ENCODE measurements at places on chromosomes 12 and 14.
A peak's percentile ranks its signal among the peaks of the same experiment; 100 is the strongest.

DNA sequence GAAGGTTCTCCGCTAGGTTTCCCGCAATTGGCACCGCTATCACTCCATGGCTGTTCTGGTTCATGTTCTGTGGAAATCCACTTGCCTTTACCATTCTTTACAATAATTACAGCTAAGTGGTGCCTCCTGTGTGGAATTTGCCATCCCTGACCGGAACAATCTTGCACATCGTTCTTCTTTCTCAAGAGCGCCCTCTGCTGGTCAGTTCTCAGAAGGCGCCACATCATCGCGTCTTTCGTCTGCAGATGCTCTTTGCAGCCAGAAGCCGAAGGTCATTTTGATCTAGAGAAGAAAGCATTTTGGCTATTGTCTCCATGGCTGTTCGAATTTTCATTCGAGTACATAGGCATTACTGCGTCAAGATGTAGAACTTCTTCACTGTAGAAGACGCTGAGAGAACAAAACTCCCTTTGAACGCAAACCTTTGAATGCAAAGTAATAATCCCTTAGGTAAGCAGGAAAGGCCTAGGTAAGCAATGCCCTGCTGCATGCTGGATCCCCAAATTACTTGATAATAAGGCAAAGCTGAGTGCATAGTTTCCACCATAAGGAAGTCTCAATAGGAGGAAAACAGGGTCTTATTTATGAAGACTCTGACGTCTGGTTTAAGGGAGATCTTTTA lies 10.1 kb upstream of the RTRAF start:
- peak; percentile 4 for DNase-seq

DNA sequence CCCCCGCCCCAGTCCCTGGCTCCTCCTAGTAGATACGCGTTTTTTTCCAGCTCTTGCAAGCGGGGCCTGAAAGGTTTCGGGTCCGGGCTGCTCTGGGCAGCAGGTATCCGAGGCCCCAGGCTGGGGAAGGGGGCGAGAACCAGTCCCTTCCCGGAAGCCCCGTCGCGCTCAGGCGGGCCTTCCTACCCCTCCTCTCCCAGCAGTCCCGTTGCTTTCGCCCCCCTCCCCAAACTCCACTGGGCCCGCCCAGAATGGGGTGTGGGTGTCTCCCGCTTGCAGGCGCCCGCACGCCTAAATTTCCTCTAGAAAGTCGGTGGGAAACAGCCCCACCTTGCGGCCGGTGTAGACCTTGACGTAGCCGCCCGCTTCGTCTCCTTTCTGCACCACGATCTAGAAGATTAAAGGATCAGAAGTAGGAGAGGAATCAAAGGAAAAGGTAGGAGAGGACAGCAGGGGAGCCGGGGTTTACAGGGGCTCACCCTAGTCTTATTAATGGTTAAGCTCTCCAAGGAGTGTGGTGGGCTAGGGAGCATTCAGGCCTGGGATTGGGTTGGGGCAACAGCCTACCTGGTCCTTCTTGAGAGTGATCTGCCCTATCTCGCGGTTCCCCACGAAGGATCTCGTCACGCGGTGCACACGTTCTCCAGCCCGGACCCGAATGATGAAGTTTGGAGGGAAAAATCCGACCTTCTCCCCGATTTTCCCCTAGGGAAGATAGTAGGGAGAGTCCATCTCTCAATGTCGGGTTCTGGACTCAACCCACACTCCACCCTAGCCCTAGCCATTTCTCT lies 7.3 kb downstream of the STAC3 start:
- peak; percentile 73 for DNase-seq

- DNase-seq, result no peak
These were observed 125.3 kb downstream of the ESRRB start for GRCh38 chr14:76501156-76501720.

DNA sequence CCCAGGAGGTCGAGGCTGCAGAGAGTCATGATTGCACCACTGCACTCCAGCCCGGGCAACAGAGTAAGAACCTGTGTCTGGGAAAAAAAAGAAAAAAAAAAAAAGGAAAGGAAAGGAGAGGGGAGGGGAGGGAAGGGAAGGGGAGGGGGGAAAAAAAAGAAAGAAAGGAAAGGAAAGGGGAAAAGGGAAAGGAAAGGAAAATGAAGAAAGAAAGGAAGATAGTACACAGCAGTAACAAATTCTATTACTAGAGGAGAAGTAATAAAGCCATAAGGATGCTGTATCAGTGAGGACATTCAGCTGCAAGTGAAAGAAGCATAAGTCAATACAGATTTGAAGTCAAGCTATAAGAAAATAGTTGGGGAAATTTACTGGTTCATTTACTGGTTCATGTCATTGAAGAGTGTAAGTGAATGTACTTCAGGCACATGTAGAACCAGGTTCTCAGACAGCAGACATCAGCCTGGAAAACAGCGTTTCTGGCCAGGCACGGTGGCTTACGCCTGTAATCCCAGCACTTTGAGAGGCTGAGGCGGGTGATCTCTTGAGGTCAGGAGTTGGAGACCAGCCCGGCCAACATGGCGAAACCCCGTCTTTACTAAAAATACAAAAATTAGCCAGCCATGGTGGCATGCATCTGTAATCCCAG lies 37.4 kb downstream of the NDUFA12 start:
- no peak for DNase-seq

- no peak for DNase-seq
These were observed 17.9 kb upstream of the MDM1 start for GRCh38 chr12:68349921-68350606.

DNA sequence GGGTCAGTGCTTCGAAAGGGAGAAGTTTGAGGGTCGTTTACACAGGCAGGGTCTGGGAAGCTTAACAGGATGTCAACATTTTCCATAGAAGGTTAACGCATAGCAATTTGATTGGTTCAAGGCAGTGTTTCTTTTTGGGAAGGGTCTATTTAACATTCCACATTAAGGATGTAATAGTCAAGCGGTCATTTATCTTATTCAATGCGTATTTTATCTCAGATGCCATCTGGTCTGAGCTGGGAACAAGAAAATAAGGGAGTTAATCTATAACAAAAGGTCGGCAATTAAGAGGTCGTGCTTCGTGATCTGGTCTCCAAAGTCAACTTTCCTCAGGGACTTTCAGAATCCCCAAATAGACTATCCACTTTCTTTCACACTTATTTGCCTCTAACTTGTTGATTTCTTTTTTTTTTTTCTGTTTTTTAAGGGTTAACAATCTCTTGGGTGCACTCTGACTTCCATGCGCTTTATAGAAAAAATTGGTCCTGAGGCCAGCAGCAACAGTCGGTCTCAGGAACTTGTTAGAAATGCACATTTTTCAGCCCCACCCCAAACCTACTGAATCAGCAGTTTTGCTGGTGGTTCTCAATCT lies 550 bp upstream of the RESF1 start:
- no peak for DNase-seq

DNA sequence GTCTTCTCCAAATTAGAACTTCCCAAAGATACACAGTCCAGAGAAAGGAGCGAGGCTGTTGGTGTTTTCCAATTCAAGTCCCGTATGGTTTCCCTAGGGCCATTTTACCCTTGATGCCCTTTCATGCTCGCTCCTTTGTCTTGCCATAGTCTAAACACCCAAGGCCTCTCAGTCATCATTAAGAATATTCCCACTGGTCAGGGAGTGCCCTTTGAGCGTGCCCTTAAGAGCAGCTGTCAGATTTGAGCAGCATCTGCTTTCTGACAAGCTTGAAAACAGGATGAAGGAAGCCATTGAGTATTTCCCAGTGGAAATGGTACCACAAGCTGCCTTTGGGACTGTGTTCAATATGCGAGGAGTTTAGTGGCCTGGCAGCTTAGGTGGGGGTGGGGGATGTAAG lies 10.4 kb upstream of the GALNT16 start:
- no peak for DNase-seq

- no peak for DNase-seq
These were observed 5.3 kb downstream of the B4GALNT1 start for GRCh38 chr12:57627501-57628279.

- no peak for DNase-seq
These were observed 2.1 kb upstream of the MAGOHB start for GRCh38 chr12:10615532-10615931.

- no peak for DNase-seq
These were observed 212.1 kb upstream of the BTG1 start for GRCh38 chr12:92357584-92358261.

GRCh38 chr14:36556811-36557433 lies 25.5 kb downstream of the NKX2-8 start:
- DNase-seq, result no peak

- DNase-seq, result no peak
These were observed 14.9 kb upstream of the POLR3B start for GRCh38 chr12:106342397-106343213.

DNA sequence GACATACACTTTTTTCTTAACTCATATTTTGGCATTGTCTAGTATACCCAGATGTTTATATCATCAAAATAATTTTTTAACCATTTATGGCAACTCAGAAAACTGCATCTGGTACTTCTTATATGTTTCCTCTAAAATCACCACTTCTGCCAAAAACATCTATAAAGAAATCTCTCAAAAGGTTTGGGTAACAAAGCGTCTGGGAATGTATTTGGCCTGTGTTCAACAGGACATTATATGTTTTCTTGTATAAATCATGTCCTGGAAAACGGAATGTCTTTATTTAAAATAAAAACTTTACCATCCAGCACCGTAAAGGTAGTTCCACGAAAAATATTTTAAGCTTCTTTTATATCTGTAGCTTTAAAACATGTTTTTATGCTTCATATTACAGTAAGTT lies 36.1 kb upstream of the FBLN5 start:
- DNase-seq, result no peak

DNA sequence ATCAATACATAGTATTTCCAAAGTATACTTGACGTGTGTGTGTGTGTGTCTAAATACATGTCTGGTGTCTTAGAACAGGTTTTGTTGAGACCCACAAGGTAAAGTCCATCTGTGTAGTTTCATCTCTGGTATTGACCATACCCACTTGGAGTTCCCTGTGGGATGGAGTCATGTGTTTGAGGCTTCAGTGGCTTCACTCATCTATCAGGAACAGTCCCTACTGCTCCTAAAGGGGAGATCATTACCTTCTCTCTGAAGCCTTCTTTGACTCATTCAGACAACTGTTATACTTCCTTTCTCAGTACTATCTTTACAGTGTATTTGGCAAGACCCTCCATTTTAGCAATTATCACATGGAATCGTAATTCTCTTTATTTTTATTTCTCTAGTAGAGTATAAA lies 14.2 kb downstream of the RAB21 start:
- DNase-seq, result no peak

GRCh38 chr12:61538951-61539350 lies 721.3 kb upstream of the USP15 start:
- DNase-seq, result no peak

- DNase-seq, result no peak
These were observed 1.2 kb upstream of the MAPKAPK5 start for GRCh38 chr12:111840807-111841206.

Measured in NCI-H510A (cell line).